ENCODE measurements at places on chromosomes 3 and 15. TPM values are rescaled to one million over a fixed set of nuclear protein-coding genes. Genes with fewer than 3 reads are reported as not detected.

DNA sequence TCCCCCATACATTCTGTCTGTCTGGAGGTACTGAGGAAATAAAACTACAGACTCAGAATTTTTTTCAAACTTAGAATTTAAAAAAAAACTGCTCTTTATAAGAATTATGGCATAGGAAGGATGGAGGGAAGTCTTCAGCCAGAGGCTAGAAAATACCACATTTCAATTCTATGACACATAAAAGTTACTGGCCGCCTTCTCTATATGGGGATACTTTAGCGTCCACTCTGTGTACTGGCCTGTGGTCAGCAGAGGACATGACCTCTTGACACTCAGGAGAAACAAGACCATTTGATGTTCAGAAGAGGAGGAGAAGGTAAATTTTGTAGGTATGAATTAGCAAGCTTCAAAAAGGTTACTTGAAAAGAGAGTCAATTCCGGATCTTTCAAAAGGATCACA, 417.4 kb downstream of the MFSD1 start:
- no peak for DNase-seq

DNA sequence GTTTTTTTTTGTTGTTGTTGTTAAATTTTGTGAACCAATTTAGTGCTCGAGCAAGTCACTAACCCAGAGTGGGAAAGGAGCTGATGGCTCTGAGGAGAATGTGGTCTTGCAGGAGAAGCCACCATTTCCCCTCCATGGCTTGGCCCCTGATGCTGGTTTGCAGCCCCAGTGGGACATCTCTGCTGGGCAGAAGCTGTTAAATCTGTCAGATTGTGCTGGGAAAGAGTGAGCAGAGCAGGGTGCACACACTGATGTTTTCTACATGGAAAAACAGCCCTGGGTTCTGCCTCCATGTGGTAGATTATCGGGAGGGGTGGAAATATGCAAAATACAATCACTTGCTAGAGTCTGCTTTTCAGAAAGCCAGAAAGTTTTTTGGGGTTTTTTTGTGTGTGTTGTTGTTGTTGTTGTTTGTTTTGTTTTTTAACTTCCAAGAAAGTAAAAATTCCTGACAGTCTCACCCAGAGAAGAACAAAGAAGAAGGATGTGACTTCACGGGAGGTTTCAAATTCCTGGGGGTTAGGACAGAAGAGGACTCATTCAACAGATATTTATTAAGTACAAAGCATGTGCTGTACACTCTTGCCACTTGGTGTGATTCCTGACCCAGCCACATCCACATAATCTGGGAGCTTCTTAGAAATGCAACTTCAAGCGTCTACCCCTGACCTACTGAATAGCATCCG, 133.7 kb downstream of the FOXB1 start:
- DNase-seq: peak; percentile 68

IL17RD gene
- total RNA-seq: 2.8 TPM

NTRK3 gene
- total RNA-seq: not detected

- no peak for DNase-seq
These were observed 52.5 kb upstream of the C15orf61 start for GRCh38 chr15:67468416-67468815.

GRCh38 chr3:50167069-50167840, 12.1 kb downstream of the SEMA3F start:
- peak; percentile 91 for DNase-seq

GRCh38 chr3:47641739-47642138, 63.1 kb upstream of the CSPG5 start:
- no peak for DNase-seq

- DNase-seq: peak; percentile 59
These were observed 11.9 kb downstream of the GRM2 start for GRCh38 chr3:51718547-51719409.

TOP2B gene
- total RNA-seq: 87.0 TPM

GRCh38 chr15:101309436-101310160, 14.6 kb upstream of the SNRPA1 start:
- DNase-seq: no peak

DNA sequence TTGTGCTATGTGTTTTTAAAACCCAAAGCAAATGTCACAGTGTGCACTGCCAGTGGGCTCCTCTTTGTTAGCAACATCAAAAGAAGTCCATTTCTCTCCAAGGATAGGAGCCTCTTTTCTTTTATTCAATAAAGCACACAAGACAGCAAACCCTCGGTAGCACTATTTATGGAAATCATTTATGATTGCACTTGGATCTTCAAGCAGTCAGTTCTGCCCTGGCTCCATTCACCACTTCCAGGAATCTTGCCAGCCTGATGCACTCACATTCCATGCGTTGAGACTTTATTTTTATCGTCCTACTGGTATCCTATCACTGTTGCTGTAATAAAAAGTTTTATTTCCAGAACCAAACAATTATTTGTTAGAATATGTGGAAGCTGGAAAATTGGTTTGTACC, 412.1 kb downstream of the TBL1XR1 start:
- no peak for DNase-seq

ROPN1 gene
- not detected for total RNA-seq

AADACL2 gene
- total RNA-seq: not detected

GPR149 gene
- not detected for total RNA-seq

SNX22 gene
- total RNA-seq: 0.17 TPM

RCCD1 gene
- 10.1 TPM for total RNA-seq

GRCh38 chr3:4866866-4867265, 112.4 kb upstream of the BHLHE40 start:
- DNase-seq: peak; percentile 80

OR5H6 gene
- not detected for total RNA-seq

All from renal cortical epithelial cell (primary cell).